H1 (cell line): ENCODE measurements at places on chromosomes 3 and 15. TPM values are rescaled to one million over a fixed set of nuclear protein-coding genes. Genes with fewer than 3 reads are reported as not detected.

- DNase-seq = no peak
Measured at GRCh38 chr3:159654183-159655134, 334.2 kb upstream of the IL12A start.

- no peak for DNase-seq
Measured at GRCh38 chr3:194322678-194323211, 28.4 kb downstream of the CPN2 start.

DNA sequence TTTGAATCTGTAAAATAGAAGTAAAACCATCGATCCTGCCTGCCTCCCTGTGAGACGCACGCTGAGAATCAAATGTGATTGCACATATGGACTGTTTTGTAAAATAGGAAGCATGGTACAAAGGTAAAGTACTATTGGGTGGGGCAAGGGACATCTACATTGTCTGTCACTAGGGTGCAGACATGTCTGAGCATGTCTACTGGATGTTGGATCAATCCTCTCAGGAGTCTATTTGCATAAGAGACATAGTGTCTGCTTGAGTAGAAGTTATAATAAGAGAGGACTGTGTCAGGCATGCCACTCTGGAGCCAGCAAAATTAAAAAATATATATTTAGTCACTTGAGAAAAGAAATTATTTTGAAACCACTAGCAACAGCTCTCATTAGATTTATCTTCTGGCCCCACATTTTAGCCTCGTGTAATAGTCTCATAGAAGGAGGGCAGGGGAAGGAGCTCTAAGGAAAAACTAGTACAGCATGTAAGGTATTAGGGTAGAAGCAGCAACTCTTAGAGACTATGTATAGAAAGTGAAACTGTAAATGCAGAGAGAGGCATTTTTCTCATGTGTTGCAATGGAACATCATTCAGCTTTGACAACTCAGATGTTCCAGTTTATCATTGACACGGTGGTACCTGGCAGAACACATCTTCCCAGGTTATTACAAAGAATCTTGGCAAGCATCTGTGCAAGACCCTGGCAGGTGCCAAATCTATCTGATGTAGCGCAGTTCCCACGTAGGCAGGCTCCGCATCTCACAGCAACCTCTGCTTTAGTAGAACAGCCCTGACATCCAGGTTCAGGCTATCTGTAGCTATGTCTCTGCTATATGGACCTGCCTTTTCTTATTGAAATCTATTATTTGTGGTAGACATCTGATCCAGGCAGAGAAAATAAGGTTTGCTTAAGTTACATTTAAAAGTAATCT lies 85.2 kb upstream of the CHL1 start:
- no peak for DNase-seq

- no peak for DNase-seq
Measured at GRCh38 chr3:182981038-182981380, 671 bp upstream of the DCUN1D1 start.

DNA sequence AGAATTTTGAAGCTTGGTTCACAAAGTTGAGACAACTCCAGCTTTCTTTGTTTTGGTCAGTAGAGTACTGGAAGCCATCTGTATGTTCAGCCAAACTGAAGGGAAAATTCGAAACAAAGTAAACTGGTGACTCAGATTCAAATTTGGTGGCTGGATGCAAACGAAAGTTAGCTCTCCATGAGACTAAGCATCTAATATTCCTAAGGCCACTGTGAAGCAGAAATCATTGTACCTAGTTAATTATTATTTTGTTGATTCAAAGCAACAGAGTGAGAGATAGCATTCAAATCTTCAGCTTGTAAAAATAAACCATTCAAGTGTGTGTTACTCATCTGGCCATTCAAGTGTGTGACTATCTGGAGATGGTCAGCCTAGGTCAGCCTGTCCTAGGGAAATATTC lies 42.1 kb downstream of the NR2F2 start:
- DNase-seq = no peak

DNA sequence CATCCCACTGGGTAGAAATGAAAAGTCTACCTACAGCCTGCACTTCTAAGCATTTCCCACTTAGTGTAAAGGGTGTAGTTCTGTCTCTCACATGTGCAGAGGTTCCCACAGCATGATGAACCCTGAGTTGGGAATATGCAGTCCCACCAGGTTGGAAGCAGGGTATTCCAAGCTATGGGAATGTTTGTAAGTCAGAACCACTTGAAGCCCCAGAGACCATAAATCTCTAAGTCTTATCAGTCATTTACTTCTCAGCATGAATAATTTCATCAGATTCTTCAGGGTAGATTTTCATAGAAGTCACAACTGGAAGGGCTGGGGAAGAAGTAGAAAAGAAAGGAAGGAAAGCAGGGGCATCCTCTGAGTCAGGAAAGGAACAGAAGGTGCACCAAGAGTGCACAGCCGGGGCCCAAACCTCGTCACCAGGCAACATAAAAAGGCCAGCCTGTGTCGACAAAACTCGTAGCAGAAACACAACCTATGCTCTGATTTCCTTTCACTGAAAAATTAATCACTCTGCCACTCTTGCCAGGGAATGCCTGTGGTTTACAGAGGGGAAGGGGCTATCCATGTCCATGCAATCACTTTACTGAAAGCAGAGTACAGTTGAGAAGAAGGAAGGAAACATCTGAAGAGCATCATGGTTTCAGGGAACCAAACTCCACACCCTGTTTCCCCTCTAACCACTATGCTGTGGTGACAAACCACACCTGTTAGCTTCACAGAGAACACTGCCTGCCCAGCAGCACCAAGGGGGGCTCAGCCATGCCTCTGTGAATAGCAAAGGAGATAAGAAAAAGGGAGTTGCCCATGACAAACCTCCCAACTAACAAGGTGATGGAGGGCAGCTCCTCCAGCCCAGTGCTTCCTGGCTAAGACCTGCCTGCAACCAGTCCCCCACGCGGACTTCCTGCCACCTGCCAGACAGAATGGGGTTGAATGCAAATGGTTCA lies 40.5 kb downstream of the SH3BP5 start:
- no peak for DNase-seq

- DNase-seq = no peak
Measured at GRCh38 chr3:141380279-141380678, 12.0 kb downstream of the ZBTB38 start.

DNA sequence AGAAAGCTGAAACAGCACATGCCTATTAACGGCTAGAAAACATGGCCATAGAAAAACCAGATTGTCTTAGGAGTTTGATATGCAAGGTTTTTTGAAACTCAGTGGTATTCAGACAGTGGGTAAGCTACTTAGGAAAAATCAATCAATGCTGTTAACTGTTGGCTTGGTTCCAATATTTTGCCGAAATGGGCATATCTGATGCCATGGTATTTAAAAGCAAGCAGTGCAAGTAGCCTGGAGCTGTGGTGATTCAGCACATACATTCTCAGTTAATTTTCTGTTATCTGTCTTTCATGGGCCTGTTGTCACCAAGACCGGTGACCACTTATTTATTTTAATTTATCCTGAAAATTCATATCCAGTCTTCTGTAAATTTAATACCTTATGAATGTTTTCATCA lies 17.3 kb upstream of the SUCNR1 start:
- DNase-seq = no peak

DNA sequence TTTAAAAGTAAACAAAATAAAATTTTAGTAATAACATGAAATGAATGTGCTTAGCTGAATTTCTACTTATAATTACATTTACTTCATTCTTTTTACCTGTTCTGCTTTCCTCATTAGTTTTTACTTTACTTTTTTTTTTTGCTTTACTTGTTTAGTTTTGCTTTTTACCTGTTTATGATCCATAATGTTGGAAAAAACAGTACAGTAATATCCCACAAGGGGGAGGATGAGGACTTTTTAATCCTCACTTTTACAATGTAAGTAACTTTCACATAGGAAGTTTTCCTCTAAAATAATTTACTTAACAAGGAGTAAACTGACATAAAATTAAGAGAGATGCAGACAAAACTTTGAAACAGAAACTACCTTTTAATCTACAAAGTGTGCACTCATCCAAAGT lies 268.7 kb downstream of the TBC1D5 start:
- DNase-seq = no peak

DNA sequence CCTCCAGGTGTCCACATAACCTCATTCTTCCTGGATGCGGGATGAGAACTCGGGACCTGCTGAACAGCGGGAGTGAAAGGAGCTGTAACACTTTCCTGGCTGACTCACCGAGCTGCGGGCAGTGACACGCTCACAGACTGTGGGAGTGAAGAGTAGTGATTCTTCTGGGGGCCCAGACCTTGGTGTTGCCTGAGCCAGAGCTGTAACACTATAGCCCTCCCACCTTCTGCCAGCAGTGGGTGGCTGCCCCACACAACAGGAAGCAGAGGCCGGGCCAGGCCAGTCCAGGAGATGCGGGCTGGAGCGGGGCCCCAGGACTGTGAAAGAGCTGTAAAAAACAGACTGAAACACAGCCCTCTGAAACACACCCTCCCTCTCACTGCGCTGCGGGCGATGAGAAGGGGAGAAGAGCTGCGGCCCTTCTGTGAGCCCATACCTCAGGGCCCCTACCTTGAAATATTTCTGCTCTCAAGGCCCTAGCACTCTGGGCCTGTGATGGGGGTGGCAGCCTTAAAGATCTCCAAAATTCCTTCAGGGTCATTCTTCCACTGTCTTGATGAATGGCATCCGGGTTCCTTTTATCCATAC lies 464.0 kb upstream of the CCDC54 start:
- peak; percentile 59 for DNase-seq

DNA sequence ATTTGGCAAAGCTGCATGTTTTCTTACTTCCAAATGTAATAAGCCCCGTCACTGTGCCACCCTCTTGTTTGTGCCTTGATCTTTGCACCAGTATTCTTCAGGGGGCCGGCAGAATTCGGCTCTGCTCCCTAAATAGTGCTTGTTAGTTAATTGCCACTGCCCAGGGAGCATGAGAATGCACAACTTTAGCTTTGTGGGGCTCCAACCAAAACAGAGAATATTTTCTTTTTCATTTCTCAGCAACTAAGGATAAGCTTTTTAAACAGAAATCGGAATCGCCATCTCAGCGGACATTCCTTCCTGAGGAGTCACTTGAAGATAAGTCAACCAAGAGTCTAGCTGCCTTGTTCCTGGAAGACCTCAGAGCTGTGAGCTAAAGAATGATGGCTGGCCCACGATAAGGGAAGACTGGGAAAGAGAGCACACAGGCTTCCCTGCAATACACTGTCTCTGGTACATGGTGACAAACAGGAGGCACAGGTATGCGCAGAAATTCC lies 106.0 kb downstream of the LRIG1 start:
- no peak for DNase-seq

GRCh38 chr3:19264424-19264823 lies 116.1 kb downstream of the KCNH8 start:
- DNase-seq = no peak

- no peak for DNase-seq
Measured at GRCh38 chr3:190767851-190768250, 94.6 kb downstream of the GMNC start.

GRCh38 chr3:181727341-181728032 lies 15.8 kb downstream of the SOX2 start:
- peak; percentile 57 for DNase-seq

- no peak for DNase-seq
Measured at GRCh38 chr3:143269741-143270140, 150.2 kb downstream of the CHST2 start.

- DNase-seq = no peak
Measured at GRCh38 chr3:97579365-97579764, 185.2 kb upstream of the ARL6 start.

- DNase-seq = no peak
Measured at GRCh38 chr3:133859381-133860234, 36.1 kb downstream of the RAB6B start.

DNA sequence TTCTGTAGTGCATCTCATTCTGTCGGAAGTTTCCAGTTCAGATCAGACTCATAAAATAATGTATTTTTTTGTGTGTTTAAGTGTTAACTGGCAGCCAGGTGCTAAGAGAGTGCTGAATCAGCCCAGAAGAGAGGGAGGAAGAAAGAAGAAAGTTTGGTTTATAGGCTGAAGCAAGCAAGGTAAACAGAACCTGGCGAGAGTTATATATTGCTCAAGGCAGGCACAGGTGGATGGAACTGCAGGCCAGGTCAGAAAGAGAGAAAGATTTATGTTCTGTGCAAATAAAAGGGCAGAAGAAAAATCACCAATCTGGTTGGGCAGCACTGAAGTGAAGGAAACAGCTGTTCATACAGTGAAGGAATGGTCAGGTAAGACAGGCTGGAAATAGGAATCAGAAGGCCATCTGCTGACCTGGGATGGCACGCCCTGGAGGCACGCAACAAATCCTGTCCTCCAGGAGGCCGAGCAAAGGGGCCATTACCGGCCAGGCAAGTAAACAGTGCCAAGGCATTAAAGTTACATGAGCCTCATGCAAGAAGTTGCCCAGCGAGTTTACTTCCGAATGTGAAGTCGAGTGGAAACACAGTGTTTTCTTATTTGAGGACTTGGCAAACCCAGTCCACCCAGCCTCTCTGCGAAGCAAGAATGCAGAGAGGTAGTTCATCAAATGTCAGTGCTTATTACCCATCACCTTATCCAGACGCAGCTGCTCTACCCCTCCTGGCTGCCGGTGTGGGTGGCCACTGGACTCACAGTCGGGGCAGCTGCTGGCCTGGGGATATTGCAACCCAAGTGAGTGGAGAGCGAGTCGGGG lies 309.8 kb downstream of the VPS13C start:
- no peak for DNase-seq

- no peak for DNase-seq
Measured at GRCh38 chr3:117059067-117059955, 349.7 kb downstream of the TUSC7 start.

GRCh38 chr3:85721409-85722145 lies 762.8 kb downstream of the CADM2 start:
- no peak for DNase-seq

- no peak for DNase-seq
Measured at GRCh38 chr3:48190911-48191310, 2.7 kb upstream of the CDC25A start.

DNA sequence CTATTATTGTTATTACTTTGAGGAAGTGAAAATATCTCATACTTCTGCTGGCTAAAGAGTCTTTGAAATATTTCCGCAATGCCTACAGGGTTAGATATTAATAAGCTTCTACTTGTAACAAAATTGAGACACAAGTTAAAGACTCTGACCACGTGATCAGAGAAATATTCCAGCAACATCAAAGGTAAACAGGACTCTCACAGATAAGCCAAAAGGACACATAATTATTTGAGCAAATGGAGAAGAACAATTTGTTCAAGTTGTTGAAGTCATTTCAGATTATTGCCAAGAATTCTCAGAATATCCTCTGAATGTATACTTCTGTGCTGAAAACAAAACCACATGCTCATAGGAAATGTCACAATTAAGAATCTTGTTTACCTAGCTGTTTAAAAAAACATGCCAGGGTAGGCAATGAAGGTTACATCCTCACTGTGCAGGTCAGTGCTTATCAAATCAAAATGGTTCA lies 225.8 kb upstream of the ALCAM start:
- DNase-seq = no peak

Gene FRMD4B
- 2.0 and 2.7 TPM in 2 replicates for polyA plus RNA-seq

Gene SLC24A5
- polyA plus RNA-seq = not detected in 2 replicates

Gene LYZL4
- not detected in 2 replicates for polyA plus RNA-seq

Gene KY
- not detected in 2 replicates for polyA plus RNA-seq

Gene ROPN1B
- 0.09 and 0.30 TPM in 2 replicates for polyA plus RNA-seq

Gene DNASE1L3
- not detected in 2 replicates for polyA plus RNA-seq
